Activated CD4-positive, alpha-beta T cell treated with anti-CD3 and anti-CD28 coated beads, Interleukin-2, Interleukin-4, amounts not matched to agents 100 ng/mL and 50 ng/mL, durations not matched to agents 16 hours and 8 hours (primary cell): ENCODE measurements at places on chromosomes 2 and 18.

DNA sequence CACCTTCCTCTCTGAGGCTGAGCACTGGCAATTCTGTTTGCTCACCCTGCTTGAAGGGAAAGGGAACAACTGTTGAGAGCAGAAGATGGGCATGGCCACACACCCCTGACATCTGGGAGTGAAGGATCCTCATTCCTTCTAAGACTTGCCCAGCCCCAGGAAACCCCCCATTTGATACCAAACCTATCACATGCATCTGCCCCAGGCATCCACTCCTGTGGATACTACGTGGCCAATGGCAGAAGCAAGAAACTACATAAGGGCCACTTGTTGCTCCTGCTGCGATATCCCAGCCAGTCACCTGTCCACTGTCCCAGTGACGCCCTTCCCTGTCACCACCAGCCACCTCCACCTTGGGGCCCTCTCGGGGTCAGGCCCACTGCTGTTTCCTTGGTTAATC is 185.2 kb downstream of the SMAD2 start:
- DNase-seq = no peak

DNA sequence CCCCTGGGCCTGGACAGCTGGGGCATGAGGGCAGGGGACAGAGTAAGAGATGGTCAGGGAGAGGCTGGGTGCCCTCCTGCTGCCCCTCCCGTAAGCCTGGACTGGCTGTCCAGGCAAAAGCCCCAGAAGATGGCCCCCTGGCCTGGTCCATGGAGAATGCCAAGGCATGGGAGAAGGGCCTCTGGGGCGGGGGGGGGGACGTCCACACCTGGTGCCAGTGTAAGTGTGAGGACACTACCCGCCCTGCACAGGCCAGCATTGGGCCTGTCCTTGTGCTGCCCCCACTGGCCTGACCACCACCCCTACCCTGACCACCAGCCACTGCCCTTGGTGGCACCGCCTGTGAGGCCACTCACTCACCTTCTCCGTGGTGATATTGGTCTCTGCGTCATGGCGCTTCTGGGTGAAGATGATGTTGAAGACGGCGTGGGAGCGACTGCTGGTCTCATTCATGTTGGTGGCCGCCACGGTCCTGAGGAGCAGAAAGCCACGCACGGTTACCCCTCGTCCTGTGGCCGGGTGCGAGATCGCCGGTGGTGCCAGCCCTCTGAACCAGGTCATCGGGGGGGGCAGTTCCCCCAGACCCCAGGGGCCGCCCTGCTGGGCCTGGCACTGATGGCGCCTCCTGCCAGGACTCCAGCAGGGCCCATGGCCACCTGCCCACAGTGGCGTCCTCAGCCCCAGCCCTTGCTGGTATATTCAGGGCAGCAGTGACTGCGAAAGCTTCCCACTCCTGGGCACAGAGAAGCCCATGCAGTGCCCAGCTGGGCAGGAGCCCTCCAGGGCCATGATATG is 35.2 kb downstream of the KIF1A start:
- no peak for DNase-seq

GRCh38 chr2:69022548-69022947 is 9.6 kb downstream of the ANTXR1 start:
- no peak for DNase-seq

GRCh38 chr18:45637546-45638327 is 22.5 kb downstream of the SLC14A2 start:
- no peak for DNase-seq

- no peak for DNase-seq
Observed at GRCh38 chr2:42879121-42879705, 86.8 kb upstream of the HAAO start.

- DNase-seq = no peak
Observed at GRCh38 chr18:3921826-3922225, 471.9 kb downstream of the TGIF1 start.

DNA sequence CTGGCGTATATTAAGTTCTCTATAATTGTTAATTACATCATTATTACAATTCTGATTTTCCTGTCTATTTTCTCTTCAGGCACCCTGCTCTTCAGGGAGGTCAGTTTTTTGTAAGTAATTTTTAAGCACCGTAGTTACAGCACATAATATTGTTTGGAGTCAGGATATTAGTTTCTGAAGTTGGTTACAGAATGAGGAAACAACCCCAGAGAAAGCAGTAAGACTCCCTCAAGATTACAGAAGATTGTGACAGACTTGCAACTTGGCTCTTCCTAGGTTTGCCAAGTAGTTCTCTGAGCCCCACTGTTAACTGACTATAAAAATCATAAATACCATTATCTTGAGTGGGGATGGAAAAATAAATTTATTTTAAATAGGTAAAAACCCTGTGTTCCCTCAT is 921 bp downstream of the RPE start:
- no peak for DNase-seq

DNA sequence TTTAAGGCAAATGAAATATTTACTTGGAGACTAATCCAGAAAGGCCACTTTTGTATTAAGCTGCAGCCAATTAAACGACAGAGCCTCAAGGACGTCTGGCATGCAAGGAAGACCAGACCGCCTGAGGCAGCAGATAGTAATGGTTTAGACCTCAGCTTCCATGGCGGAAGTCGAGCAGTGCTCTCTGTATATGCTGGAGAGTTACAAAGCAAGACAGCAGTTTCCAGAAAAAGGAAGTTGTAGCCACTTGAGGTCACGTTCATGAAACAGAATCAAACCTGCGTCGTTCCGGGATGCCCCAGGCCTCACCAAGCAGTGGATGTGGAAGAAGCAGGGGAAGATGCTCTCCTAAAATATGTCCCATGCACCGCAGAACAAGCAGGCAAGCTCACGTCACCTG is 142.0 kb downstream of the PTGR3 start:
- DNase-seq = no peak

DNA sequence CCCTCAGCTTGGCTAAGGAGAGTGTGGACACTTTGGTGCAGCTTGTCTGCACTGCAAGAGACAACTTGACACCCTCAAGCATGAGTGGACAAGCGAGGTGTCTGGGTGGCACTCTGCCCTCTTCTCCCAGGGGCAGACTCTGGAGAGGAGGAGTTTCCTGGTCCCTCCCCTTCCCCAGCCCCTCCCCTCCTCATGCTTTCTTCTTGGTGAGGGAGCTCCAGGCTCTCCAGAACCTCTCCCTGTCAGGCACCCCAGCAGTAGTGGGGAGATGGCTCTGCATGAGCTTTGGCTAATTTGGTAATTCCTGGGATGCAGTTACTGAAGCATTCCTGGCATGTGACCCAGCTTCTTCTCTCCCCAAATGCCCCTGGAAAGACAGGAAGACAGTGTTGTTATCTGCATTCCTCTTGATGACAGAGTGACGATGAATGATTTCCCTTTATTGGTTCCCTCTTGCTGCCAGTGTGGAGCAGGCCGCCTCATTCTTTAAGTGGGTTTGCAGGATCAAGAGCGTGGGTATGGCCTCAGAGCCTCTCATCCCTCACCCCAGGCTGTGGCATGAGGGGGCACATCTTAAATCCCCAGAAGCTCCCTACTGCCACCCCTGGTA is 89.2 kb downstream of the STPG4 start:
- DNase-seq = no peak

DNA sequence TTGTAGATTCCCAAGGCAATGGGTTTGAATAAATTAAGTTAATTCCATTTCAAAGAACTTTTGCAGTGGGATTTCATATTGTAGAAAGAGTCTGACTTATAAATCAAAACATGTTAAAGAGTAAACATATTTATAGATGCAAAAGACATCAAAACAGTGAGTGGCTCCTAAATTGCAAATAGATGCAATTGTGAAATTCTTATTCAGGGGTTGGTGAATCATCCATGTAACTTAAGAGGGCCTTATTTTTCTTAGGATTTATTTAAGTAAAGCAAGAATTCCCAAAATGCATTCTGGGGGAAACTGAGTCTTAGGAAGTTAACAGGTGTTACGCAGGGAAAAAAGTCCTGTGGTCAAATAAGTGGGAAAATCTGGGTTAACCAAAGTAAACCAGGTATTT is 11.3 kb downstream of the TANC1 start:
- DNase-seq = no peak
